ENCODE measurements at places on chromosomes 11 and 22. TPM values are rescaled to one million over a fixed set of nuclear protein-coding genes. Genes with fewer than 3 reads are reported as not detected.

DNA sequence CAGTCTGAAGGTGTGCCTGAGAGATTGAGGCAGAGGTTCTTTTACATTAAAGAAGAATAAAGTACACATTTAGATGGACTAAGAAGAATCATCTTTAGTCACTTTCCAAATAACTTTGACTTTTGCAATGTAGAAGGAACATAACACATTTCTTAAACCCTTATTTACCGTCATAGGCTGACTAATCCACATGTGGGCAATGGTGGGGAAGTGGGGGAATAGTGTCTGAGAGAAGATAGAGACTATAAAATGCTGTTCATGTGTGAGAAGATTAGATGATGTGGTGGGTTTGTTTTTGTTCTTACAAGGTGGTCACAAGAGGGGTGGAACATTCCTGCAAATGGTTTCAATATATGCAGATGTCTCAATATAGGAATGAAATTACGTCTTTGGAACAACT lies 1.8 kb downstream of the MS4A4A start:
- no peak for DNase-seq

DNA sequence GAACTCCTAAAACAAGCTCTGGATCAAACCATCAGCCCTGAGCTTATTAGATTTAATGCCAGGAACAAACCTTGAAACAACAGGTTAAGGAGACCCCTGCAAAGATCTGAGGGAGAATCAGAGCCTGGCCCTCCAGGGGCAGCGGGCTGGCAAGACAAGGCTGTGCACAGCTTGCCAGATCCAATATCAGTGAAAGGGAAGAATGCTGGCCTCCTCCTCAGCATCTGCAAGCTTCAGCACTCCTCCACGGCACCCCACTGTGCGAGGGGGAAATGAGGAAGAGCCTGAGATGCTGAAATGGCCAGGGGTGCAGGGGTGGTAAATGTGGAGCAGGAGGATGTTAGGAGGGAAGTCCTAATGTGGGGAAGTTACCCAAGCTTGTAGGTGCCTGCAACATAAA lies 167.0 kb downstream of the TENM4 start:
- no peak for DNase-seq

- DNase-seq = peak; percentile 46
These were observed 4.4 kb downstream of the SLC2A11 start for GRCh38 chr22:23862103-23862502.

Gene EHF
- 322 TPM for total RNA-seq

DNA sequence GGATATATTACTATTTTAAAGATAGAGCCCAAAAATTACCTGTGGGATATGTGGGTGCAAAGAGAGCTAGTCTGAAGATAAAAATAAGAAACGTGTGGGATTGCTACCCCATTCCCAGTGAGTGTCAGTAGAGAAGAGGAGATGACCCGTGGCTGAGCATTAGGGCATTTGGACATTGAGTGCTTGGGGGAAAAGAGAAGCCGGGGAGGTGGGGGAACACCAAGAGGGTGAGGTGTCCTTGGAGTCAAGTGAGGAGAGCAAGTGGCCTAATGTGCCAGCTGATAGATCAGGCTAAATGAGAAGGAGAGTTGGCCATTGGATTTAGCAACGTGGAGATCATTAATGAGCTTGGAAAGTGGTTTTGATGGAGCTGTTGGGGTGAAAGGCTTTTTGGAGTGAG lies 1.2 kb downstream of the POLR2F start:
- DNase-seq = no peak

Gene CRKL
- 72.9 TPM for total RNA-seq

- no peak for DNase-seq
These were observed 146.3 kb upstream of the B3GAT1 start for GRCh38 chr11:134558258-134558835.

Data from bronchial epithelial cell (primary cell).